Left hindlimb (tissue), 1 donor: ENCODE measurements at places on chromosomes 5 and 9.

GRCh38 chr9:84667571-84668195 is 1.8 kb upstream of the NTRK2 start:
- peak; percentile 62 for DNase-seq

DNA sequence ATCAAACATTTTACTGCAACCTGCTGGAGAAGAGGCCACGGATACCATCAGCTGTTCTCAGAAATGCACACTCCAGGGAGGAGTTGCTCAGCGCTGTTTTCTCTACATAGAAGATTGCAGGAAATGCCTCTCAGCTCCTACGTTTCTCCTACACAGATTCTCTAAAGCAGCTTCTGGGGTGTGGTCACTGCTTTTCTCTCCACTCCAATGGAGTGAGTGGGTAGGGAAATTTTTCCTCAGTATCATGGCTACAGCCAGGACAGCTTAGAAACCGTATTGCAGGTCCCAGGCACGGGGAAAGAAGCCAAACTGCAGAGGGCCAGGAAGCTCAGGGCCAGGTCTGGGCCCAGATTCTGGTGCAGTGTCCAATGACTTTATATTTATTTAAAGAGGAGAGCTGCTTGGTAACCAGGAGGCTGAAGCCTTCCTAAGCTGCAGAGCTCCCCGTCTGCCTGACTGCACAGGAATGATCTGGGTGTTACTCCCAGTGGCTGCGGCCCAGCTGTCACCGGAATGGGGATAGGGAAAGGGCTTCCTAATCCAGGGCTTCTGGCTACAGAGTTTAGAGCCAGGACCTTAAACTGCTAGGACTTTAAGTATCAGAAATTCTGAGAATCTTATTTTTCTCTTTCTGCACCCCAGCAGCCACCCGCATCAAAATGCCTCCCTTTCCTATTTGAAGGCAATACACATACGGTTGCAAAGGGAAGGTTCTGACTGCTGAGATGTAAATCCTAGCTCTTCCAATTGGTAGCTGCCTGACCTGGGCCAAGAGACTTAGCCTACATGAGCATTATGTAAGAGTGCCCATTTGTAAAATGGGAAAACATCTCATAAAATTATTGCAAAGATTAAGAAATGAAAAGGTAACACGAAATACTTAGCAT is 1.4 kb upstream of the SPTAN1 start:
- peak; percentile 72 for DNase-seq

DNA sequence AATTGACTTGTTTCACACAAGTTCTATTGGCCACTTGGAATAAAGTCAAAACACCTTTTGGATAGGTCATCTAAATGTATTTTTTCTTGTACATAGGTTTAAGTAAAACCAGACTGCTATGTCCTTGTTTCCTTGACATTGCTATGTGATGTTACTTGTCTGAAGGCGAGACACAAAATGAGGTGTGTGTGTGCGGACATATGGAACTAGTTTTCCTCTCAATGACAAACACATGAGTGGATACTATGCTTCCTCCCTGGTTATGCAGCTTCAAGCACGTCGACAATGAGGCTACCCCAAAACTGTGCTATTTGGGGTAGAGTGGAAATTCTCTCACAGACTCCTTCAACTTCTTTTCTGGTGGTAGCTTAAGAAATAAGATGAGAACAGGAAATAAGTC is 276.8 kb downstream of the GAS1 start:
- no peak for DNase-seq

- peak; percentile 58 for DNase-seq
Measured at GRCh38 chr5:159098603-159099436, 896 bp downstream of the EBF1 start.

- DNase-seq = no peak
Measured at GRCh38 chr9:95009459-95009858, 283.0 kb downstream of the AOPEP start.
